ENCODE measurements at places on chromosomes 3 and 15.

GRCh38 chr3:100682854-100683760 is 26.2 kb upstream of the TFG start:
- DNase-seq = no peak

DNA sequence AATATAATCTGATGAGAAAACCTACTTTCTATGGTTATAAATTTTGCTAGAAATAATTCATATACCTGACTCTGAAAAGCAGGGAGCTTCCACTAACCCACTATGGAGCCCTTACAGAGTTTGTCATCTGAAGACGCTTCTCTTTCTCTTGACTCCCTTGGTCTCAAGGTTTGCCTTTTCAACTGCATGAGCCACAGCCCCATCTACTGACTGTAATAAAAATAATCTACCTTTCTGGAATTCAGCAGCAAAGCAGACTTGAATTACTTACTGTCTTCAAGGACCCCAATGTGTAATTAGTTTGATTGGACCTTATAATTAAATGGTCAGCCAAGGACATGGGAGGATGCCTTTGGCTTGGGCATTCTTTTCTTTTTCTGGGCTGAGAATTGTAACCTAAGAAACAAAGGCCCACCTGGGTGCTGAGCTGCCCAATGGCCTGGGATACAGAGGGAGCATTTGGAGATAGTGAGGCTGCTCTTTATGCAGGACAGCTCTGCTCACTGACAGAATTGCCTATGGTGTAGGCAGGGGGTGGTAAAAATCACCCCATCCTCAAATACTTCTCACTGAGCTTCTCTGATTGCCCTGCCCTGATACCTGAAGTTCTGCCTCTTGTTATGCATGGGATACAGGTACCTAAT is 178.6 kb upstream of the TRIM42 start:
- DNase-seq = no peak

DNA sequence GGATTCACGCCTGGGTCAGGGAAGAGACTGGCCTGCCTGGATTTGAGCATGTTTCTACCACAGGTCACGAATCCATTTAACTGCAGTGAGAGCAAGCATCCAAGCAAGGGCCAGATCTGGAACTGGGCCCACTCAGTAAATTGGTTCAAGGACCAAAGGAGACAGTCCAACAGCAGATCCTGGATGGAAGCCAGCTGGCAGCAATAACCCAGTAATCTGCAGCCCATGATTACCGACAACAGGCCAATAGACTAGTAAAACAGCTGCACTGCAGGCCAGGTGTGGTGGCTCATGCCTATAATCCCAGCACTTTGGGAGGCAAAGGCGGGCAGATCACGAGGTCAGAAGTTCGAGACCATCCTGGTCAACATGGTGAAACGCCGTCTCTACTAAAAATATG is 11.8 kb downstream of the SAMD7 start:
- DNase-seq = peak; percentile 37

DNA sequence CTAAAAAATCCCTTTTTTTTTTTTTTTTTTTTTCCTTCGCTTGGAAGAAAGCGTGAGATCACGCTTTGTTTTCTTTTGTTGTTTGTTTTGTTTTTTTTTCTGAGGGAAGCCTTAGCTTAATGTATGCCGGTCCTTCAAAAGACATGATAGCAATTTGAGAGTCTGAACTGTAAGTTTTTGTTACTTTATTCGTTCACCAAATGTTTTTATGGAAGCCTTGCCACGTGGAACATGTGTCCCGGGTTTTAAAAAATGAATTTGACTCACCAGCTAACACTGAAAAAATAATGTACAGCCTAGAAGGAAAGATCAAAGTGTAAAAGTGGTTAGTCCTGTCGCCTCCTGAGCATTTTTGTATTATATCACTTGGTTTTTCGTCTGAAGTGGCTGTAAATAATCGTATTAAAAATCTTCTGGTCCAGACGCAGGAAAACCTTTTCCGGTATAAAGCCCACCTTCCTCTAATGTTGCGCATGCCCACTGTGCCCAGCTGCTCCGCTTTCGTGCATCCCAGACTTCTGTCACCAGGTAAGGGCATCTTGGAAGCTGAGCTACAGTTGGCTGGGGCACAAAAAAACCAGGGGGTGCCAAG is 795 bp upstream of the MYNN start:
- peak; percentile 80 for DNase-seq

- DNase-seq = no peak
These were observed 19.0 kb upstream of the ARHGEF26 start for GRCh38 chr3:154102225-154102624.

- no peak for DNase-seq
These were observed 399.4 kb downstream of the ROBO1 start for GRCh38 chr3:79368403-79368802.

GRCh38 chr15:42707873-42708544 is 28.9 kb downstream of the CDAN1 start:
- no peak for DNase-seq

- no peak for DNase-seq
These were observed 247.1 kb upstream of the LMCD1 start for GRCh38 chr3:8254489-8254888.

- DNase-seq = peak; percentile 77
These were observed 116.1 kb downstream of the ANP32A start for GRCh38 chr15:68704496-68705021.

GRCh38 chr3:53821631-53822121 is 24.5 kb downstream of the CHDH start:
- no peak for DNase-seq
